ENCODE measurements at places on chromosomes 1 and 21.

- DNase-seq = no peak
Measured at GRCh38 chr1:238119861-238120260, 229.1 kb upstream of the ZP4 start.

GRCh38 chr1:19811206-19811851, 3.8 kb downstream of the RNF186 start:
- DNase-seq = peak; percentile 54

DNA sequence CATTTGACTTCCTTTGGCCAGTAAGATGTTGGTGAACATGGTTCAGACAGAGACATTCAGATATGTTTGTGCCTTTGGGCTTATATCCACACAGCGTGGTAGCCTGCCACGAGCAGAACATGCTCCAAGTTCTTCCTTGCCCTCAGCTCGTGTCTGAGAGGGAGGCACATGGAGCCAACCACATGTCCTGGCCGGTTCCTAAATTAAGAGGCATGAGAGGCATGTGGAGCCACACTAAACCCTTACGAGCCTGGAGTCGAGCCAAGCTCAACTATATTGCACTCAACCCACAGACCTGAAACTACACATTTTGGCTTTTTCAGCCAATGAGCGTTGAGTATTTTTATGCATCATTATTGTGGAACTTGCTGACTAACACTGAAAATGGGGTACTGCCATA, 133.7 kb upstream of the KCNK1 start:
- no peak for DNase-seq

DNA sequence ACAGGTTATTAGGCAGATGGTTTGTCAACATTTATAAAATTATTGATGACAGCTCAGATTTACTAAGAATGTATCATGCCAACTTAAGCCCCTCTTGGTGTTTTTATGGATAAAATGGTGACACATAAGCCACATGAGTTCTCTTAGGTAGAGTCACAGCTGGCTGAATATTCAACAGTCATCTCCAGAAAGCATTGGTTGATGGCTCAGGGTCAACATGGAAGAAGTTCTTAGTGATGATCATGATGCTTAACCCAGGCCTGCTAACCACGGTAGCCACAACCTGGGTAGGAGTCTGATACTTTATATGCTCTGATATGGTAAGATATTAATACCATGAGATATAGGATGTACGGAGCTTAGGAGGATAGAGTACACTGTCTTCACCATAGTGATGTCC, 46.4 kb upstream of the SIPA1L2 start:
- DNase-seq = no peak

DNA sequence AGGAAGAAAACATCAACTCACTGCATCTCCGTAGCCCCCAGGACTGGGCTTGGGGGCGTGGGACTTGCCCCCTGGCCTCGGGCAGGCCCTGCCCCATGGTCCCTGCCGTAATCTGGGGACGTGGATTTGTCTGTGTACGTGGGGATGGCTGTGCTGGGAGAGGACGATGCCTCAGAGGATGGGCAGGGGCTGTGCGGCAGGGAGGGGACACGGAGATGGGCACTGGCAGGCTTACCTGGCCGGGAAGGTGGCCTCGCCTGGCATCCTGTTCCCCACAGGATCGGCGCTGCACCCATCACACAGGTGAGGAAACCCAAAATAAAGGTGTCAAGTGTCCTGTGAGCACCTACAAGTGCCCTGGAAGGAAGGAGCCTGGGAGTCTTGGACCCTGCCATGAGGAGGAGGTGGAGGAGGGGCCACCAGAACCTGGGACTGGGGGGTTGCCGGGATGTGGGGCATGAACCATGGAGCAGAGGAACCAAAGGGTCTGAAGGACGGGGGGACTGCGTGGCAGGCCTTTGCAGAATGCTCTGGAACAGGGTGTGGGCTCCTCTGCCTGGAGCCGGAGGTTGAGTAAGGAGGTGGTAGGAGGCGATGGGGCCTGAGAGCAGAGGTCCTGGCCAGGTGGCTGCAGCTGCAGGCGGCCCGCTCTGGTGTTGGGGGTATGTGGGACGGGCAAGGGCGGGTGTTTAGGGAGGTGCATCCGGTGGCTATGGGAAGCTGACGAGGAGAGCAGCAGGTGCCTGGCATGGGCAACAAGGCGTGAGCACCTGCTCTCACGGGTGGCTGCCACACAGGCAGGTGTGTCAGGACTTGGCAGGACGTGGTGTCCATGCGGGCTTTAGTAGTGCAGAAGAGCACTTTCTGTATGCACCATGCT, 27.8 kb upstream of the LRRC3 start:
- no peak for DNase-seq

DNA sequence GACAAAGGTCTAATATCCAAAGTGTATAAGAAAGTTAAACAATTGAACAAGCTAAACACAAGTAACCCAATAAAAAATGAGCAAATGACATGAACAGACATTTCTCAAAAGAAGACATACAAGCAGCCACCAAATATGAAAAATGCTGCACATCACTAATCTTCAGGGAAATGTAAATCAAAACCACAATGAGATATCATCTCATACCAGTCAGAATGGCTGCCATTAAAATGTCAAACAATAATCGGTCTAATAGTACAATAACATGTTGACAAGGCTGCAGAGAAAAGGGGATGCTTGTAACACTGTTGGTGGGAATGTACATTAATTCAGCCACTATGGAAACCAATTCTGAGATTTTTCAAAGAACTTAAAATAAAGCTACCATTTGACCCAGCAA, 264.1 kb downstream of the AKT3 start:
- DNase-seq = no peak

DNA sequence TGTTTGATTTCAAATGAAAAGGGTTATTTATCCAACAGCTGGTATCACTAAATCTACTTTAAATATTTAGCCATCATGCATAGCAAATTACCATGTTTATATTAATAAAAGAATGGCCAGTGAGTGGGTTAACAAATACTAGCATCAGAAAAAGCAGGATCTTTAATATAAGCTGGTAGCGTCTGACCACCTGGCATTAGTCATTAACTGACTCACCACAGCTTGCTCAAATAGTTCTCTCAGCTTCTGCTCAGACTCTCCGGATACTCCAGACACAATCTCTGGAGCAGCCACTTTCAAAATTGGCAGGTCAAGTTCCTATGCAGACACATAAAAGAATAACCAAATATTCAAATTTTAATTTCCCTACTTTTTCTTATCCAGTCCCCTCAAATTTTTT, 29.6 kb downstream of the NVL start:
- DNase-seq = no peak

- no peak for DNase-seq
Measured at GRCh38 chr1:5913078-5913845, 79.0 kb downstream of the NPHP4 start.

GRCh38 chr1:25126562-25126961, 105.7 kb downstream of the SYF2 start:
- no peak for DNase-seq

Data from HuH-7 (cell line).